Right lobe of liver (tissue), 6 donors: ENCODE measurements at places on chromosomes 2 and 18. TPM values are rescaled to one million over a fixed set of nuclear protein-coding genes. Genes with fewer than 3 reads are reported as not detected.

SEMA4C gene
- 18.9 TPM for total RNA-seq

CHRNA1 gene
- total RNA-seq, result not detected

SPHKAP gene
- not detected for total RNA-seq

ALPP gene
- not detected for total RNA-seq

KIF5C gene
- 0.35 TPM for total RNA-seq

TMEM37 gene
- total RNA-seq, result 70.5 TPM

RNF25 gene
- 8.8 TPM for total RNA-seq

DNA sequence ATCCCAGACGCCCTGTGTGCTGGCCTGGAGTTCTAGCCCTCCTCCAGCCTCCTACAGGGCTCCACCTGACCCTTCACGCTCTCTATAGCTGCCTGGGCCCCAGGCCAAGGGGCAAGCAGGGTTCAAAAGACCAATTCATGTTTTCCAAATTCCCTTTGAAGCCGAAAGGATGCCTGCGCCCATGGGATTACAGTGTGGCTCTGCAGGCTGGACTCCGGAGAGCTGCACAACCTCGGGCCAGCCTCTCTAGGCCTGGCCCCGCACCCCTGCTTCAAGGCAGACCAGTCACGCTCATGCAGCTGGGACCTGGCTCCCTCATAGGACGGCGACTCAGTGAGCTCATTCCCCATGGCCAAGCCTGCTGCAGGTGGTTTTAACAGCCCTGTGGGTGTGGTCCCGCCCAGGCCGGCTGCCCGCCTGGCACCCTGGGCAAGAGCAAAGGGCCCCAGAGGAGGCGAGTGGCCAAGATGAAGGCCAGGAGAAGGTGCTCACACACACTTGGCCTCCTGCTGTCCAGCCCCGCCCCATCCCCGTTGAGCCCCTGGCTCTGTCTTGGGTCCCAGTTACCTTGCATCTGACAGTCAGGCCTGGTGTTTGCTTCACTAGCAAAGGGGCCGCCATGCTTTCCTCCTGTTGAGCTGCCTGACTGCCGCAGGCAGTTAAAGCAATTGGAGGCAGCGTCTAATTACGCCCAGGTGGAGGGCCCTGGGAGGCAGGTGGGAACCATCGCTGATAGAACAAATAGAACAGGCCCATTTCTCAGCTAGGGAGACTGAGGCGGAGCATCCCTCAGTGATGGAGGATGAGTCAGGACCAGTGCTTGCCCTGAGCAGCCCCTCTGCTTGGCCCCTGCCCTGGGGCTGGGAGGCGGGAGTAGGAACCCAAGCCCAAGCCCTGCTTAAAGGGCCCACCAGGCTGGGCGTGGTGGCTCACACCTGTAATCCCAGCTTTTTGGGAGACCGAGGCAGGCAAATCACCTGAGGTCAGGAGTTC is 56.9 kb downstream of the SMAD7 start:
- H3K4me3 ChIP-seq, result no peak overlapping the region
- H3K36me3 ChIP-seq, result no peaks in the 10 kb centered on the region
- no peak overlapping the region for H3K27ac ChIP-seq
- no peaks in the 10 kb centered on the region for H3K4me1 ChIP-seq
- peak; percentile 51 for DNase-seq

GRCh38 chr2:58730764-58731487 is 489.8 kb upstream of the FANCL start:
- no peak overlapping the region for H3K4me3 ChIP-seq
- no peak overlapping the region for H3K27ac ChIP-seq
- no peaks in the 10 kb centered on the region for H3K27me3 ChIP-seq
- H3K36me3 ChIP-seq, result no peaks in the 10 kb centered on the region

DNA sequence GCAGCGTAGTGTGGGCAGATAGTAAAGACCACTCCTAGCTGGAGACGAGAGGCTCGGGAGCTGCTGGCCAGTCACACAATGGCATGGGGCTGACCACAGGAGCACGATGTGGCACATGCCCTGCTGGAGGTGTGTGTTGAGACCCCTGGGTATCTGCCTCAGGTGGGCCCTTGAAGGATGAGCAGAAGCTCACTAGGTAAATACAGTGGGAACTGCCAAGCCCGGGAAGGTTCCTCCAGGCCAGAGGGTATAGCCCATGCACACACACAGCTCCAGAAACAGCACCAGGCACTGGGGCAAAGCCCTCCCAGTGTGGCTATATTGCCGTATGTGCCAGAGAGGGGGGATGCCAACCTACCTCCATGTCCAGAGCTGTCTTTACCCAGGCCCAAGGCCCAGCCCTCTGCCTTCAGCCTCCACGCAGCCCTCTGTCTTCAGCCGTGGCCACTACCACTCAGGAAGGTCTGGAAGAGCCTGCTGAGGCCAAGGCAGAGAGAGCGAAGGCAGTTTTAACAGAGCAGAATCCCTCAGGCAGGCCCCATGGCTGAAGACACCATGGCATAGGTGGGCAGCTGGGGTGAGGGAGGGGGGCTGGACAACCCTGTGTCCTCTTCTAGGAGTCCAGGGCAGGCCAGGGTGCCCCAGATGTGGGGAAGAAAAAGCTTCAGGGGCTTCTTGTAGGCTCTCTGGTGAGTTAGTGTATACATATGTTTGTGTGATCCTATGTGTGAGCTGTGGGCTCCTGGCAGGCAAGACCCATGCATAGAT is 7.0 kb upstream of the ARID5A start:
- H3K4me1 ChIP-seq, result peaks cover 5% of the 10 kb centered on the region
- H3K27ac ChIP-seq, result no peak overlapping the region
- no peaks in the 10 kb centered on the region for H3K36me3 ChIP-seq
- no peak overlapping the region for H3K4me3 ChIP-seq
- no peak for DNase-seq

GRCh38 chr18:36088256-36088655 is 20.9 kb upstream of the RPRD1A start:
- H3K36me3 ChIP-seq, result no peaks in the 10 kb centered on the region
- no peaks in the 10 kb centered on the region for H3K4me1 ChIP-seq
- no peak for DNase-seq
- no peak overlapping the region for H3K27ac ChIP-seq

DNA sequence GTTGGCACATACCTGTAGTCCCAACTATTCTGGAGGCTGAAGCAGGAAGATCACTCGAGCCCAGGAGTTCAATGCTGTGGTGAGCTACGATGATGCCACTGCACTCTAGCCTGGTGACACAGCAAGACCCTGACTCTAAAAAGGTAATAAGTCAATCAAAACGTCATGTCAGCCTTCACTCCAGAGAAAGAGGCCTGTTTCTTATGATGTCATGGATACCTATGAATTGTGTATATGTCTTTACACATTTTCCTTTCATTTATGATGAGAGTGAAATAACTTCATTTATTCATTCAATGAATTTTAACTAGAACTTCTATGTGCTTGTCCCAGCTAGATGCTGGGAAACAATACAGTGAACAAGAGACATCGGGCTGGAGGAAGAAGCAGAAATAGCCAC is 25.0 kb upstream of the ID2 start:
- H3K27ac ChIP-seq, result peak overlapping the region; percentile 92
- no peak for DNase-seq
- no peaks in the 10 kb centered on the region for H3K4me1 ChIP-seq
- H3K27me3 ChIP-seq, result no peaks in the 10 kb centered on the region

DNA sequence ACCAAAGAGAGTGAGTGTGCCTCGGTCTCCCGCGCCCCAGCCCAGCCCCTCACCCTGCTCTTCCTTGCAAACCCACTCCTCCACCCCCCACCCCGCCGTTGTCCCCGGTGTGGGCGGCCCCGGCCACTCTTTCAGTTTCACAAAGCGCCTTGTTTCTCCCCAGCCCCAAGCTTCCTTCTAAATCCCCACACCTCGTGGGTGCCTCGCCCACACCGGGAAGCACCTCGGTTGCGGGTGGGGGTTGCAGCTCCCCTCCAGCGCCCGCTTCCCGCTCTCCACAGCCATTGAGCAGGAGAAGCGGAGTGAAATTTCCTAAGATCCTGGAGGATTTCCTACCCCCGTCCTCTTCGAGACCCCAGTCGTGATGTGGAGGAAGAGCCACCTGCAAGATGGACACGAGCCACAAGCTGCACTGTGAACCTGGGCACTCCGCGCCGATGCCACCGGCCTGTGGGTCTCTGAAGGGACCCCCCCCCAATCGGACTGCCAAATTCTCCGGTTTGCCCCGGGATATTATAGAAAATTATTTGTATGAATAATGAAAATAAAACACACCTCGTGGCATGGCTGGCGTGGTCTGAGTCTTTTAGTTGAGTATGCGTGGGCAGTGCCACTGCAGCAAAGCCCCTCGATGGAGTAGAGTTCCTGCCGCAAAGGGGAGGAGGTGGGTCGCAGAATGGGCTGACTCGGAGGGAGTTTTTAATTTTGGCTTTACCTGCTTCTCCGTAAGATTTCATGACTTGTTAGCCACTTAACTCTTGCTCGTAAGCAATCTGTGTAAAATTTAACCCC is 848 bp downstream of the TMSB10 start:
- peak overlapping the region; percentile 82 for H3K27ac ChIP-seq
- no peaks in the 10 kb centered on the region for H3K27me3 ChIP-seq
- no peaks in the 10 kb centered on the region for H3K4me1 ChIP-seq
- DNase-seq, result peak; percentile 70

- H3K36me3 ChIP-seq, result no peaks in the 10 kb centered on the region
- H3K4me1 ChIP-seq, result no peaks in the 10 kb centered on the region
- no peak overlapping the region for H3K27ac ChIP-seq
- H3K27me3 ChIP-seq, result no peaks in the 10 kb centered on the region
Measured at GRCh38 chr2:236117861-236118269, 50.3 kb downstream of the GBX2 start.

DNA sequence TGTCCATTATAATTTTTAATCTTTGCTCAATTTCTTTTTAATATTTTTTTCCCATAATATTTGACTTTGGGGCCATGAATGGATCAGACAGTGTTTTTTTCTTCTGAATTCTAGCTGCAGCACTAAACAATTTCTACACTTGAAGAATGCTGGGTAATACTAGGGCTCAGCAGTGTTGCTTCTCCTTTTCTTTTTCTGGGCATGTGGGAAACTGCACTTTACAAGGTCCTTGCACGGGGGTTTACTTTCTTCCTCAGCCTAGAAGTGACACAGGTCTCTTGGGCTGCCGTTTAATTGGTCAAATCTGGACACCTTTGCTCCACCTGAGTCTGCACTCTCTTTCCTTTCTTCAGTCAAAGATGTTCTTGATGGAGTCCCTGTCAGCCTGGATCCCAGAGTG is 135.4 kb upstream of the APCDD1 start:
- H3K27me3 ChIP-seq, result no peaks in the 10 kb centered on the region
- no peak overlapping the region for H3K4me3 ChIP-seq
- H3K4me1 ChIP-seq, result no peaks in the 10 kb centered on the region
- H3K36me3 ChIP-seq, result no peaks in the 10 kb centered on the region
- no peak for DNase-seq
- no peak overlapping the region for H3K27ac ChIP-seq

GRCh38 chr18:32707586-32707985 is 65.2 kb downstream of the KLHL14 start:
- no peaks in the 10 kb centered on the region for H3K27me3 ChIP-seq
- H3K4me3 ChIP-seq, result no peak overlapping the region
- no peak overlapping the region for H3K27ac ChIP-seq
- no peaks in the 10 kb centered on the region for H3K4me1 ChIP-seq

- no peak overlapping the region for H3K27ac ChIP-seq
- H3K36me3 ChIP-seq, result no peaks in the 10 kb centered on the region
- no peaks in the 10 kb centered on the region for H3K27me3 ChIP-seq
- no peak for DNase-seq
Measured at GRCh38 chr18:22641958-22642357, 224.2 kb upstream of the CTAGE1 start.

DNA sequence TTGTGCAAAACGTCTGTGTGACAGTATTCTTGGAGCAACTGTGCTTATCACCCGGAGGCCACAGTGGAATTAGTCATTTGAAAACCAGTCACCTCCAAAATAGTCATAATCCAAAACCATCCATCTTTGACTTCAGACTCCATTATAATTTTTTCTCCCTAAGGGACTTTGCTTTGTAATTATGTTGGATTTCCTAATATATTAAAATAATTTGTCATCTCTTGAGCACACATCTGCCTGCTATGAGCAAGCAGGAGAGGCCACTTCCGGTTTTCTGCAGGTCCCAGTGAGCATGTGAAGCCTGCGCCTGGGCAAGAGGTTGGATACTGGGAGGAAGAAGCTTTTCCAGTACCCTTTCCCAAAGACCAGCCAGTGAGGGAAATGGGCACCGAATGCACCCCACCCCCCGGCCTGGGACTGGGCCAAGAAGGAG is 57.7 kb downstream of the ODC1 start:
- DNase-seq, result no peak
- H3K4me1 ChIP-seq, result peaks cover 21% of the 10 kb centered on the region
- no peaks in the 10 kb centered on the region for H3K36me3 ChIP-seq
- H3K27me3 ChIP-seq, result no peaks in the 10 kb centered on the region

- no peaks in the 10 kb centered on the region for H3K4me1 ChIP-seq
- no peaks in the 10 kb centered on the region for H3K27me3 ChIP-seq
- peak; percentile 72 for DNase-seq
Measured at GRCh38 chr18:3044931-3045698, 32.2 kb upstream of the LPIN2 start.

DNA sequence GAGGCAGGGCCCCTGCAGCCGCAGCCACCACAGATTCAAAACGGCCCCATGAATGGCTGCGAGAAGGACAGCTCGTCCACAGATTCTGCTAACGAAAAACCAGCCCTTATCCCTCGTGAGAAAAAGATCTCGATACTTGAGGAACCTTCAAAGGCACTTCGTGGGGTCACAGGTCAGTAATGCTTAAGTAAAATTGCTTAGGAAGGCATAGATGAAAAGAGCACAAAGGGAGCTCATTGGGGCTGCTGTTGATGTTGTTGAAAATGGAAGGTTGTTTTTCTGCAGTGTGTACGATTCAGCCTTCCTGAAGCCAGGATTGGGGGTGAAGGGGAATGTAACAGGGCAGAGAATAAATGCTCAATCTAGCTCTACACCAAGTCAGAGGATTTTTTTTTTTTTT is 90.5 kb downstream of the KCTD18 start:
- no peak for DNase-seq
- H3K27me3 ChIP-seq, result no peaks in the 10 kb centered on the region
- no peak overlapping the region for H3K4me3 ChIP-seq
- peaks cover 62% of the 10 kb centered on the region for H3K36me3 ChIP-seq

- H3K4me1 ChIP-seq, result no peaks in the 10 kb centered on the region
- DNase-seq, result no peak
- no peak overlapping the region for H3K27ac ChIP-seq
- H3K27me3 ChIP-seq, result no peaks in the 10 kb centered on the region
- no peak overlapping the region for H3K4me3 ChIP-seq
Measured at GRCh38 chr2:178328037-178328436, 122.9 kb downstream of the PRKRA start.

DNA sequence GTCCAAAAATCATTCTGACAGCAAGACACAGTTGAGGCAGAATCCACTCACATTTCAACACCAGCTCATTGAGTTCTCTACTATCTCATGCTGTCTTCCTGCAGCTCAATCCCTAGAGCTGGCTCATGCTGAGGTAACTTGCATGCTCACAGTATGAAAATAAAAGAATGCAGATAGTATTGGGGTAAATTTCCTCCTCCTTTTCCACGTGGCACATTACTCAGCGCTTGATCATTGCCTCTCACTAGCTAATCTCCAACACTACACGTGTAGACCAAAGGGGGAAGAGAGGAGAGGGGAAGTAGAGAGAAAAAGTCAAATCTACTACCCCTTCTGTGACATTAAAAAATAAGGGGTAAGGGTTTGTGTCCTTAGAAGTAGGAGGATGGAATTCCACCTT is 300.6 kb downstream of the AFF3 start:
- no peaks in the 10 kb centered on the region for H3K4me1 ChIP-seq
- H3K27me3 ChIP-seq, result no peaks in the 10 kb centered on the region
- H3K4me3 ChIP-seq, result no peak overlapping the region
- no peak overlapping the region for H3K27ac ChIP-seq
- H3K36me3 ChIP-seq, result no peaks in the 10 kb centered on the region
- no peak for DNase-seq
